ENCODE measurements at places on chromosomes 16 and 17.

DNA sequence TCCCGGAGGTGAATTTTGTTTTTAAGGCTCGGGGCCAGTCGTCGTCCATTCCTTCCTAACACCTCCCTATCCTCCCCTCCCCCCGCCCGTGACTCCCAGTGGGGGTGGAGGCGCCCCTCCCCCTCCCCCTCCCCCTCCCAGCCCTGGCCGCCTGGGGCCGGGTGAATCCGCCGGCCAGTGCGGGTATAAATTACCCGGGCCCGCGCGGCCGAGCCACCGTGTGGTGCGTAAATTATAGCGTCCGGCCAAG lies 2.0 kb upstream of the GSE1 start:
- no peak for DNase-seq

DNA sequence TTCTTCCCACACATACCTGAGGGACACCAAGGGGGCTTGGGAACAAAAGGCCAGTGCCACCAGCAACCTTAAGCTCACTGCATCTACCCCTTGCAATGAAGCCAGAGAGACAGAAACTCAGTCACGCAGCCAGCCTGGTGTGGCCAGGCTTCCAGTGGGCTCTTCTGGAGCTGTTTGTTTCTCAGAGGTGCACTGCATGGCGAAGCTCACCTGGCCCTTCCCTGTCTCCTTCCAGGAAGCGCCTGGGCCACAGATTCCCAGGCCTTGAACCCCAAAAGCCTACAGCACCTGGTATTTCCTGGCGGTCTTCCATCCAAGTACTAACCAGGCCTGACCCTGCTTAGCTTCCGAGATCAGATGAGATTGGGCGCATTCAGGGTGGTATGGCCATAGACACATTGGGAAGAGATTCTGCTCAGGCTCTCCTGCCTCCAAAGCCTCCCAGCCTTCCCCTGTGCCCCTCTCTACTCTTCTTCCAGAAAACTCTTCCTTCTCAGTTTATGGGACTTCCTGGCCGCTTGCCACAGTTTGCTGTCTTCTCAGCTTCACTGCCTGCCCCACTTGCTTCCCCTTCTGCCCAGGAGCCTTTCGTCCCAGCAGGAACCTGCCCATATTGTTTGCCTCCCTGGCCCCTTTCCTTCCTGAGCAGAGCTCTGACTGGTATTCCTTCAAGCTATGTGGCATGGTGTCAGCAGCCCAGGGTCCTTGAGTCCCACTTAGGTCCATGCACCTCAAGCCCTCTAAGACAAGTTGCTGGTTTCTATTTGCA lies 1.6 kb downstream of the CISD3 start:
- DNase-seq = no peak

- DNase-seq = no peak
Observed at GRCh38 chr16:70254180-70254964, 2.6 kb upstream of the EXOSC6 start.

DNA sequence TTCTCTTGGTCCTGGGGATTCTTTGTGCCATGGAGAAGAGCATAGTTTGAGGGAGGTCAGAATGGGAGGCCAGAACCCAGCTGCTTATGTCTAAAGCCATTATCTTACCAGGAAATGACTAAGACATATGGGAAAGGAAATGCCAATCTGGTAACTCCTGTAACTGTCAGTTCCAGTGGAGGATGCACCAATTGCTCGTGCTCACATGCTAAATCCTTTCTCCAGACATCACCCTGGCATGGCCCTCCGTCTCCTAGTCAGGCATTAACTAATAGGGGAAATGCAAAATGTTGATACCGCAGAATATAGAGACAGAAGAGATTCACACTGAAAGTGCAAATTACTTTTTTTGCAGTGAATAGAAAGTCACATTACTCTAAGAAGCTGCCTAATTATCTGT lies 255.6 kb upstream of the HSBP1 start:
- no peak for DNase-seq

DNA sequence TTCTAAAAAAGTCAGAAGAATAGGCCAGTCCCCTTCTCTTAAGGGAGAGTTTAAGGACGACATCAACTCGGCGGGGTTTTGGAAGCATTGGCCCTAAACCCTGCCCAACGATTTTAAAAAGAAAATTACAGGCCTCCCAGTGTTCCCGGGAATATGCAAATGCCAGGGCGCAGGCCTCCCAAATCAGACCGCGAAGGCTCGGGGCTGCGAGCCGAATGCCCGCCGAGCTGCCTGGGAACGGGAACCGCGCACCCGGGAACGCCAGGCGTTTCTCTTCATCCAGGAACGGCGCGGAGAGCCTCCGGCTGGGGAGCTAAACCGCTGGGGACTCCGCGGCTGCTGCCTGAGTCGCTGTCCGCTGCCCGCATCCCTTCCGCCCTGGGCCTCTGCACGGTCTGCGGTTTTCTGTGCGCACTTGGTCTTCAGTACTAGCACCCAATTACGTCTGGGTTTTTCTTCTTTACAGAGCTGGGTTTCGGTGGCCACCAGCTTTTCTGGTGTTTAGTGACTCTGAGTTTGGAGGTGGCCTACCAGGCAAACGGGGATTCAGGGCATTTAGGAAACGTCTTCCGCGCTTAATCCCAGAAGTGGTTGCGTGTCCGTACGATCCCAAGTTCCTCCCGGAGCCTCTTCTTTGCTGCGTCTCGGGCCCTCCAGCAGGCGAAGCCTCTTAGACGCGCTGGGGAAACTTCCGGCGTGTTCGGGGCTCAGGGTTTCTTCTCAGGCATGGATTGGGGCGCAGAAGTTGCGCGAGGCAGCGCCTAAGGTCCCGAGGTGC lies 5.7 kb downstream of the IRX5 start:
- no peak for DNase-seq

DNA sequence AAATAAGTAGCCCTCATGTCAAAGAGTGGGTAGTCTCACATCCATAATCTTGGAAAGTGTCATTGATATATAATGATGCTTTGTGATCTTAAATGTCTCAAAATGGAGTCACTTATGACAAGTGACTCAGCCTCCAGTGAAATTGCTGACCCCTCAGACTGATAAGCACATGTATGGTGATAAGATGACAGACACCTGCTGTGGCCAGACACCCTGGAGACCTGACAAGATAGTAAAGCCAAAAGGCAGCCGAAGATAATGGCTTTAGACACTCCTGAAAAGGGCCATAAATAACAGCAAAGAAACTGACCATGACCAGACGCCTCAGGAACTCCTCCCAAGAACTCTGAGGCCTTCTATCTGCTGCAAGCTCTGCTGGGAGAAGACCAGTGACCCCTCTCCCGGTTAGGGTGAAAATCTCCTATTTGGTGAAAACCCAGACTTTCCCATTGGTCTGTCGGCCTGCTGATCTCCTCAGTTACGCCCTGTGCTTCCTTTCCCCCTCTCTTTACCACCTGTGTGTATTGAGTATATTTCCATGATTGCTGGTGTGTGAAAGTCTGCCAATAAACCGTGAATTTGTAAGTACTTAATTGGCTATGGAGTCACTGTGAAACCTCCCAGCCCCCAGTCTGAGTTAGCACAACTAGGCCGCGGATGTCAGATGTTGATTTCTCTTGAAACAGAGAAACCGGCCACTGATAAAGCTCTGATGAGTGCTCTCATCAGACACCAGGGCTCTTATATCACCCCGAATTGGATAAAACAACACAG lies 226.7 kb upstream of the MYOCD start:
- no peak for DNase-seq

GRCh38 chr17:80861418-80861815 lies 130.2 kb upstream of the CHMP6 start:
- DNase-seq = no peak

DNA sequence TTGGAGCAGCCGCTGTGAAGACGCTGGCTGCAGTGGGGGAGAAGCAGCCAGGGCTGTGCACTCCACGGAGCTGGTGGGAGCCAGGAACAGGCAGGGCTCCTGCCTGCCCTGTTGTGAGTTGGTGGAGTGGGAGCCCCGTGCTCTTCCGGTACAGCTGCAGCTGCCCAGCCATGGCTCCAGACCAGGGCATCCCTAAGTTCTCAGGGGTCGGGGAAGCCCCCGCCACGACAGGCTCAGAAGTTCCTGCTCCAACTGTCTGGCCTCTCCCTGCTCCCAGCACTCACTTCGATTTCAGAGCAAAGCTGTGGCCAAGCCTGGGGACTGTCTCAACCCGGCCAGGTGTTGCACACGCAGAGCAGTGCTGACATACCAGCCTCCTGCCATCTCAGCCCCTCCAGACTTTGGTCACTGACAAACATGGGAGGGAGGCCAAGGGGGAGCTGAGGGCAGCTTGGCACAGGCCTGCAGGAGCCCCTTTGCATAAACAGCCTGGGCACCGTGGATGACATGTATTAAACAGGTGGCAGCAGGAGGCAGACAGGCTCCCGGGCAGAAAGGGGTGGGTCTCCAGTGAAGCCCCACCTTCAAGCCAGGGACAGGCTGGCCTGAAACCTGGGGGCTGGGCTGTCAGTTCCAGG lies 13.9 kb upstream of the KDM8 start:
- DNase-seq = no peak

GRCh38 chr16:81076566-81077075 lies 417 bp downstream of the C16orf46 start:
- peak; percentile 55 for DNase-seq

DNA sequence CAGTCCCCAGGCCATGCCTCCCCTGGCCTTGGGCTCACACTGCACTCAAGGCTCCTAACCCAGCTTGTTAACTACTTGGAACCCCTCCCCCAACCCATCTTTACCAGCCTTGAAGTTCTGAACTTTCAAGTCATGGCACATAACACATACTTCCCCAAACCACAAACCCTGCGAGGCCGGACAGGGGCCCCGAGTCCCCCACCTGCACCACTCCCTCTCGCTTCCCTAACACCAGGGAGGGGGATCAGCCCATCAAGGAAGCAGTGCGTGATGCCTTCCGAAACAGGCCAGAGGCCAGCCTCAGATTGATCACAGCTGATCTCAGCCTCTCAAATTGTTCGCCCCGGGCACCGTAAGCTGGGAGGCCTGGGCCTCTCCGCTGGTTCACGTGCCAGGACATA lies 3.0 kb upstream of the NLRC3 start:
- DNase-seq = no peak

DNA sequence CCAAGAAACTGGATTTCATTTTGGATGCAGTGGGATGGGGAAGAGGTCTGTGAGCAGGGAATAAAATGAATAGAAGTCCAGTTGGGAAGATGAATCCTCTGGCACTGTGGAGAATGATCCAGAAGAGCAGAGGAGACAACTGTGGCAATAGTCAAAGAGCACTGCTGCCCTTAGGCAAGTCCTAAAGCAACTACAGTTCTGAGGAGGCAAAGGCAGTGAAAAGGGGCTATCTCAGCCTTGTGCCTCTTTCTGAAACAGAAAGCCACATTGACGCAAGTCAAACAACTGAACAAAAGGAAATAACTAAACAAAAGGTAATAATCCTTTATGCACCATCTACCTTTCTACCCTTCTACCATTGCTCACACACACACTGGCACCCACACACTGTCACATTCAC lies 238.0 kb upstream of the AXIN2 start:
- DNase-seq = no peak

DNA sequence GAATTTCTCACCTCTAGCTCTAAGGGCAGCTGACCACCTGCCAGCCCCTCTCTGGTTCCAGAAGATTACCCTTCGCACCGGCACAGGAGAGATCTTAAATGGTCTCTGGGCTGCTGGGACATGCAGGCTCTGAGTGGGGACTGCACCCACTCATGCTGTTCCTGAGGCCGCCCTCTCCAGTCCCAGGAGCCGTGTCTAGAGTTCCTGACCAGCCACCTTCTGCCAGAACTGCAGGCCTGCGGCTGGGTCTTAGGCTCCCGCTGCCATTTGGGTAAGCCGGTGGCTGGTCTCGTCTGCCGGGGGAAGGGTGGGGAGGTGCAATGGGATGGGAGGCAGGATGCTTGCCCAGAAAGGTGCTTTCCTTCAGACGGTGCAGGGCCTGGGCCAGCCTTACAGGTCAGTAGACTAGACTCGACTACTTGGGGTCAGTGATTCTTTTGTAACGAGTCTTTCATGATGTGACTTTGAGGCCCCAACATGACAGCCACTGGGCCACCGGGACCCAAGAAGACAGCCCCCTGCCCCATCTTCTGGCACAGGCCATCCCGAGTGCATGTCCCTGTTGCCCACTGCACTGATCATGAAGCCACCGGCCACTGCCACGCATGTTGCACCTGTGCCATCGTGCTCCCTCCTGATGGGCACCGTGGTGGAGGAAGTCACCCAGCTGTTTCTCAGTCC lies 26.4 kb downstream of the B9D1 start:
- DNase-seq = no peak

GRCh38 chr16:50501986-50502615 lies 46.1 kb upstream of the NKD1 start:
- no peak for DNase-seq

DNA sequence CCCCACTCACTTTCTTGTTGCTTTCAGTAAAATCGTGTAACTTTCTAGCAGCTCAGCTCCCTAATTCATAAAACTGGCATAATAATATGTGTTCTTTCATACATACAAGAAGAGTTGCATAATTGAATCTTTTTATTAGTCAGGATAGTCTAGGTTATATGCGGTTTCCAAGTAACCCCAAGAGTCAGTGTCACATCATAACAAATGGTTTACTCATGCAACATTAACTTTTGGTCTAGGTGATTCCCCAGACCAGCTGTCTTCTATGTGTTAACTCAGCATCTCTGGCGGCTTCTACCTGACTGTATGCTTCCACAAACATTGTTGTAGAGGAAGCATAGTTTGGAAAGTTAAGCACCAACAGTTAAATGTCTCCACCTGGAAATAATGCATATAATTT lies 1000.4 kb downstream of the CDH11 start:
- DNase-seq = no peak

DNA sequence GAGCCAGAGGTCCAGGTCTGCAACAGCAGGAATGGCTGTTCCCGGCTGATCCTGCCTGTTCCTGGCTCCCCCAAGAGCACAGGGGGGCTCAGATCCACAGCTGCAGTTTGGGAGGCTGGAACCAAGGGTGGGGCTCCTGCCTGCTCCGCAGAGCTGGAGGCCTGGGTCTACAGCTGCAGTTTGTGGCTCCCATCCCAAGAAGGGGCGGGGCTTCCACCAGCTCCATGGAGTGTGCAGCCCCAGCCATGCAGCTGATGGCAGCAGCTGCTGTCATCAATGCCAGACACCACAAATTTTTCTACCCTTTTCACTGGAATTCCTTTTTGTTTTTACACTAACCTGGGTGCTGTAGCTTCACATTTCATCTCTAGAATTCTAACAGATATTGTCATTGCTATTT lies 135.4 kb upstream of the KIF2B start:
- no peak for DNase-seq

DNA sequence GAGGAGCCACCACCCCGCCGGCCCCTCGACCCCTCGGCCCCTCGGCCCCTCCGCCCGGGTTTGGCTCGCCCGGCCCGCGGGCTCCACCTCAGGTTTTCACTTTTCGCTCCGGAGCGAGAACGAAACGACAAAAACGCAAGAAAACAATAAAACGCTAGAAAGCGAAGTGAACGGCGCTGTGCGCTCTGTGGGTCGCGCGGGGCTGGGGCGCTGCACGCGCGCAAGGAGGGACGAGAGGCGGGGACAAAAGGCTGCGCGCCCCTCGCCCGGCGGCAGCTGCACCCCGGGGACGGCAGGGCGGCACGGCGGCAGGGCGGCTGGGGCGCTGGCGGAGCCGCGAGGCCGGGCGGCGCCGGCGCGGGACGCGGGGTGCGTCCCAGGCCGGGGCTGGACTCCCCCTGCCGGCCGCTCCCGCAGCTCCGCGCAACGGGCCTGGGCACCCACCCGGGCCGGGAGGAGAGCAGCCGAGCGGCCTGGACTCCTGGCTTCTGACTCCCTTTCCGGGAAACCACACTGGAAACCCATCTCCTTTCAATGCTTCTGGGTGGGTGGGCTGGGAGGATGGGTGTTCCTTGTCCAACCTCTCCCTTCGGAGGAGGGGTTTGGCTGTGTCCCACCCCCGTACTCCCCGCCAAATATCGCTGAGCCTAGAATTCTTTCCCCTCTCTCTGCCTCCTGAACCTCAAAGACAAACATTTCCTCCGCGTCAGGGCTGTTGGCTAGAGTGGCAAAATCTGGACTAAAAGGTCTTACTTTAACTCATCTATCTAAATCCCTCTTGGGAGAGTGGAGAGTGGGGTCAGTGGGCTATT lies 9.9 kb downstream of the TBX2 start:
- peak; percentile 74 for DNase-seq
